ENCODE measurements at places on chromosomes 2 and 18.

DNA sequence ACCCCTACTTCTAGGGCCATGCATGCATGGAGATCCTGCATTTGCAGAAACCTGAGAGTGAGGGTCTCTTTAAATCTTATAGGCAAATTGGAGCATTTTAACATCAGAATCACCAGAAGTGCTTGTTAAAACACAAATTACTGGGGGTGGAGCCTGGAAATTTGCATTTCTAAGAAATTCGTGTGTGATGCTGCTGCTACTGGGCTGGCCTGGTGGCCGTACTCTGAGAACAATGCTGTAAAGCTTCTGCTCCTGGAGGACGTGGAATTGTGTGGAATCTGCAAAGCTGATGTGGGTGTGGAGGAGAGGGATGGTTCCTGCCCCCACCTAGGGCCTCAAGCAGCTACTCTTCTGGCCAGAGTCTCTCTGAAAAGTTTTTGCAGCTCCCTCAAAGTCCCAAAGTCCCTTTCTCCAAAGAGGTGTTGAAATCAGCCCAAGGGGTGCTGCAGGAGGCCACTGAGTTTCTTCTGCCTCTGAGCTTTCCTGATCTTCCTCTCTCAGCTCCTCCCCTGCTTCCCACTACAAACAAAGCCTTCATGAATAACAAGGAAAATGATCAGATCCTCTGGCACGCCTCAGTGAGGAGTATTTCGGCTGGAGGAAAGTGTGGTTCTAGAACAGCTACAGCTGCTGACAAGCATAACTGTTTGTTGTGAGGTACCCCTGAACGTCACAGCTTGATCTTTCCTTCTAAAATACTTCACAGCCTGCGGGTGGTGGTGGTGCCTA is 508.3 kb downstream of the CNTNAP5 start:
- no peak for DNase-seq

DNA sequence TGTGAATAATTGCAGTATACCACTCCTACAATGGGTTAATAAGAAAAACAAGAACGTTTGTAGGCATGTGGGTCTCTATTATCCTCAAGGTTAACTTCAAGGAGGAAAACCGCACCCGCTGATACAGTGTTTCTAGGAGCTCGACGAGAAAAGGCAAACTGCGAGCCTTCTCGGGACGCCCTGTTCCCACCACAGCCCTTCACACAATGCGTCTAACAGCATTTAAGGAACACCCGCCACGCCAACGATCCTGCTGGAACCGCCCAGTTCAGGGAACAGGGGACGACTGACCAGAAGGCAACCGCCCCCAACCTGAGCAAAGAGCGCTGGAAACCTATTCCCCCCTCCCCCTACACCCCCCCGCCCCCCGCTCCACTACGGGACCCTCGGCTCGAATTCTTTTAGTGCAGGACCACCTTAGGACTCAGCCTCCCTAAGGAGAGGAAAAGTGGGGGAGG is 710 bp upstream of the TMSB10 start:
- DNase-seq, result no peak

- no peak for DNase-seq
Observed at GRCh38 chr2:18750672-18751554, 161.5 kb upstream of the NT5C1B start.

DNA sequence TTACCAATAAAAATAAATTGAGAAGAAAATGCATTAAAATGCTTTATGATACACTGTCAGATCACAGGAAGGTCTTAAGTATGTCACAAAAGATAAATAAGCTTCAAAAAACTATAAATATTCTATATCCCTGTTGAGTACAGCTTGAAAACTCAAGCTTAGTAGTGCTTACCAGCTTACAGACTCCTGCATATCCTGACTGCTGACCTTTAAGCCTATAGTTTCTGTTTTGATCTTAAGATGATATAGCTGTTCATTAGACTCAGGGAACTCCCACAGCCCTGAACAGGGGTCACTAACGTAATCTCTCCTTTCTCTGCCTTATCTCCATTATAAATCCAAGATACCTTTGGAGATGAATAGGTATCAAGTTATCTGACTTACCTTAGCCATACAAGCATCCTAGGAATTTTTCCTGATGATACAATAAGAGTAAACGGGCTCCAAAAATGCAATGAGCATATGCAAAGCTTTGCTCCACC is 93.7 kb upstream of the RBBP8 start:
- DNase-seq, result no peak

DNA sequence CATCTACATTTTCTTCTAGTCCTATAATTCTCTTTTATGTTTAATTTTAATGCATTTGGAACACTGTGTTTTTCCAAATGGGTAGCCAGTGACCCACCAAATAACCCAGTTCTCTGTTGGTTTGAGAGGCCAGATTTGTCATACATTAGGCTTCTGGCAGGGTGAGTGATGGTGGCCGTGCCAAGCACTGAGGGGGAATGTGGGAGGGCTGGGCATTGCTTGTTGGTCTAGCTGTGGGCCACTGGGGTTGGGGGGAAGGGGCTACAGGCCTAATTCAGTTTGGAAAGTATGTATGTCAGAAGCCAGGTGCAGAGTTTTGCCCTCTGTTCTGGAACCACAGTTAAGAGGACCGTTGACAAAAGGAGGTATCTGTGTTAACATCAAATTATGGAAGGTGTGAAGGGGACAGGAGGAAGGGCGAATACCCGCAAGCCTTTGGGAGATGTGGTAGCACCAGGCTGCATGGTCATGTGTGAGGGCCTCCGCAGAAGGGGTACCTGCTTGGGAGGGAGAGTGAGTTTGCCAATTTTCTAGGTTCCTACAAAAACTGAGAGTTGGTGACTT is 38.1 kb upstream of the SCLY start:
- DNase-seq, result no peak

GRCh38 chr2:212832211-212833195 is 293.9 kb upstream of the ERBB4 start:
- no peak for DNase-seq

GRCh38 chr2:60309941-60310660 is 243.4 kb downstream of the BCL11A start:
- DNase-seq, result no peak

DNA sequence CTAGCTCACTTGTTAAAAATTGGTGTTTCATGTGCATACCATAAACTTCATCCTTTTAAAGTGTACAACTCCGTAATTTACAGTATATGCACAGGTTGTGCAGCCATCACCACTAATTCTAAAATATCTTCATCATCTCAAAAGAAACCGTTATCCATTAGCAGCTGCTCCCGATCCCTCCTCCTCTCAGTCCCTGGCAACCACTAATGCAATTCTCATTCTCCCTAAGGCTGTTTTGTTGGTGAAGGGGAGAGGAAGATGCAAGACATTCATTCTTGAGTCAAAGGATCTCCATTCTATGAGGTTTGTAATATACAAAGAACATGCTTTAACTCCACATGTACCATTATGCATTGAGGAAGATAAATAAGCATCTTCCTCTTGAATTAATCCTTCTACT is 48.6 kb downstream of the RNU4ATAC start:
- no peak for DNase-seq

GRCh38 chr2:28406276-28407096 is 13.8 kb downstream of the FOSL2 start:
- DNase-seq, result no peak

GRCh38 chr18:22167471-22168241 is 1.7 kb upstream of the GATA6 start:
- no peak for DNase-seq

- DNase-seq, result no peak
Observed at GRCh38 chr18:5150894-5151293, 46.2 kb downstream of the AKAIN1 start.

DNA sequence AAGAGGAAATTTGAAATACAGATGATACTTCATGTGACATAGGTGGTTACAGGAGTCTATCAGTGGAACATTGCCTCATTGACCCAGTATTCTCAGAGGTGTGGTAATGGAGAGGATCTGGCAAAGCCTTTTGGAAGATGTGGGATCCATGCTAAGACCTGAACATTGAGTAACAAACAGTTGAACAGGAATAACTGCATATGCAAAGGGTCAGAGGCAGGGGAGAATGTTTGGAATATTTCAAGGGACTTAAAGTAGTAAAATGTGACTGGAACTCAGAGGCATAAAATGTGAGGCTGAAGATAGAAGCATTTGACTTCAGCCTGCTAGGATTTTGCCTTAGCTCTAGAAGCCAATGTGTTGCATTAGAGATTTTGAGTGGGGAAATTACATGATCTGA is 300.2 kb upstream of the ETAA1 start:
- DNase-seq, result no peak

GRCh38 chr2:222142027-222142426 is 156.8 kb downstream of the PAX3 start:
- DNase-seq, result no peak

DNA sequence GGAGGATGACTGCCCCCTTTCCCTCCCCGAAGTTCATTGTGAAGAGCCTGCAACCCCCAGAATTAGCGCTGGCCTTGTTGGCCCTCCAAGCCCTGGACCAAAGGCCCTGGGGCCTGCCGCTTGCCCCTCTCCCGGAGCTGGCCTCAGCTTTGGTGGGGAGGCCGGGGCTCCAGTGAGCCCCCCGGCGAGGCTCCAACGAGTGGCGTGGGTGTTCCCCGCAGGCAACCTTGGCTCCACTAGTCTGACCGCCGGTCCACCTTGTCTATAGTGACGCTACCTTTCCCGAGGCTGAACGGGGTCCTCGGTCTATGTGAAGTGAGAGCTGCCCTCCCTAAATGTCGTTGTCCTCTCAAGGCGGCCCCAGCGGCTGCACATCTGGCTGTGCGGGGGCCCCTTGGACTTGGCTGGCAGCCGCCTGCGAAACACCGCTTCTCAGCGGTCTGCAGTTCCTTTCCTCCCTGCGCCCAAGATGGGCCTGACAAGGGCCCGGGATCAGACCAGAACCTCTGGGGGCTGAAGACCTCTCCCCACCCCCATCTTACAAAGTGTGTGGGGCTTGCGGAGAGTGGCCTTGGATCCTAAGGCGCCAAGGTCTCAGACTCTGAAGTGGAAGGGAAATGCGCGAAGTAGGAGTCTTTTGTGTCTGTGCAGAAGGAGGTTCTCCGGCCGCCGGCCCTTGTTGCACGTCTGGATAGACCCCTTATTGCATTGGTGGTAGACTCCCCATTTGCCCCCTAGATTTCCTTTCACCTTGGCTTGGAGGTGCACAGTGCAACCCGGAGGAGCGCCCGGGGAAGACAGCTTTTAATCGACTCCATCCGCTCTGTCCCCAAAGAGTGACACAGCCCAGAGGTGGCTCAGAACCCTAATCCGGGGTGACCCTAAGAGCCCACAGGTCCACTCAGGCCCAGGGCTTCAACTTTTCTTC is 3.9 kb upstream of the HOXD10 start:
- DNase-seq, result no peak

GRCh38 chr2:184815824-184816223 is 217.5 kb downstream of the ZNF804A start:
- DNase-seq, result no peak

DNA sequence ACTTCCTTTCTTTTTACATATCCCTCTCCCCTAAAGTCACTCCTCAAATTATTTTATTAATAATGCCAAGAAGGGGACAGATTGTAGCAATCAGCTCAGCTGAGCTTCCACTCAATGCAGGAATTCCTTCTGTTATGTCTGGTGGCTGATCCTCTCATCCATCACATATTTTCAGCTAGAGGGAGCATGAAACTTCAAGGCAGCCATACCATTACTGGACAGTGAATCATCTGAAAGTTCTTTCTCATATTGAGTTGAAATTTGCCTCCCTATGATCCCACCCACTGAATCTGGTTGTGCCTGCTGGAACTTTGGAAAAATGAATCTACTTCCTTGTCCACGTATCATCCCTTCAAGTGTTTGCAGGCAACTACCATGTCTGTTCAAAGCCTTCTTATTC is 11.2 kb downstream of the ZNF385B start:
- DNase-seq, result no peak

DNA sequence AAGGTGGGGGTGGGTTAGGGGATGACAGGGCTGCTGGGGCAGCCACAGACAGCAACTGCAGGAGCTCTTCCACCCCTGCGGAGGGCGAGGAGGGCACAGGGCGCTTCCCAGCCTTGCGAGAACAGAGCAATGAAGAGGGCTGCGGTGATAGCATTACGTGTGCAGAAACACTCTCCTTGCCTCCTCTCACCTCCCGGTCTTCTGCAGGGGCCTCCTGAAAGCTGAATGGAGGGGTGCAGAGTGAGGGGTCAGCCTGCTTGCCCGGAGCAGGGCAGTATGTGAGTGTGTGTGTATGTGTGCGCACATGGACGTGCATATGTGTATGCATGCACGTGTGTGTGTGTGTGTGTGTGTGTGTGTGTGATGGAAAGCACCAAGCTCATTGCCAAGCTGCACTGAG is 29.5 kb upstream of the IL1R2 start:
- no peak for DNase-seq

GRCh38 chr18:32289483-32290075 is 99.7 kb downstream of the MEP1B start:
- no peak for DNase-seq

GRCh38 chr2:176464886-176465564 is 195.8 kb downstream of the MTX2 start:
- DNase-seq, result no peak

DNA sequence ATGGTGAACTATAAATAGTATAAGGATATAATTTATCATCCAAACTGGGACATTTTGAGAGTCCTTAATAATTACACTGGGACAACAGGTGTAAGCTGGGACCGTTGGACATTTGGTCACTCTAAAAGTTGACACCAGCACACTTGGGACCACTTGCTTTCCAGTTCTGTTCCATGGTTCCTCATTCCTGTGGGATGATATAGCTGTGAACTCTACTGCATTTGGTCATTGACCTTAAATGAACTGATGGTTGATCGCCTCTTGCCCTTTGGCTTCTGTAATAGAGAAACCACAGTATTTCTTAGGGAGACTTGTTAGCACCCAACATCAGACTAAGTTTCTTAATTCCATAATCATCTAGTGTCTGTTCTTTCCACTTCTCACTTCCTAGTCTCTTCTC is 46.7 kb downstream of the EML6 start:
- DNase-seq, result no peak

GRCh38 chr2:214507032-214507431 is 96.2 kb downstream of the VWC2L start:
- no peak for DNase-seq

GRCh38 chr2:232538671-232539070 is 821 bp upstream of the CHRNG start:
- DNase-seq, result no peak

- no peak for DNase-seq
Observed at GRCh38 chr2:54560146-54560881, 104.2 kb downstream of the SPTBN1 start.

DNA sequence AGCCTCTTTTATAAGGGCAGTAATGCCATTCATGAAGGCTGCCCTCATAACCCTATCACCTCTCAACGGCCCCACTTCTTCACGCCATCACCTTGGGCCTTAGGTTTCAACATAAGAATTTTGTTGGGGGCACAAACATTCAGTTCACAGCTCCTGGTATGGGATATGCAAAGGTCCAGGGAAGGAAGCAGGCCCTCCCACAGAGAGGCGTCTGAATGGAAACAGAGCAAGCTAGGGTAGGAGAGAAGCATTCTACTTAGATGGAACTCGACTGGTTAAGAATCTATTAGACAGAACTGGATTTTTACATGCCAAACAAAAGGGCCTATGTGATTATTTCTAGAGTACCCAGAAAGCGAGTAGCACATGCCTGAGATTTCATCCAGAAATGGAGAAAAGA is 42.8 kb downstream of the PROKR1 start:
- DNase-seq, result no peak

Data from stimulated activated CD4-positive, alpha-beta T cell treated with anti-CD3 and anti-CD28 coated beads, Interleukin-15, amount 100 ng/mL, for 48 hours (primary cell).